ENCODE measurements at places on chromosomes 12 and 14.

GRCh38 chr12:94670898-94671297 is 20.5 kb upstream of the TMCC3 start:
- no peak for DNase-seq

- DNase-seq, result no peak
These were observed 19.1 kb upstream of the PGF start for GRCh38 chr14:74974364-74975058.

- peak; percentile 3 for DNase-seq
These were observed 18.7 kb downstream of the NOS1 start for GRCh38 chr12:117342682-117343081.

DNA sequence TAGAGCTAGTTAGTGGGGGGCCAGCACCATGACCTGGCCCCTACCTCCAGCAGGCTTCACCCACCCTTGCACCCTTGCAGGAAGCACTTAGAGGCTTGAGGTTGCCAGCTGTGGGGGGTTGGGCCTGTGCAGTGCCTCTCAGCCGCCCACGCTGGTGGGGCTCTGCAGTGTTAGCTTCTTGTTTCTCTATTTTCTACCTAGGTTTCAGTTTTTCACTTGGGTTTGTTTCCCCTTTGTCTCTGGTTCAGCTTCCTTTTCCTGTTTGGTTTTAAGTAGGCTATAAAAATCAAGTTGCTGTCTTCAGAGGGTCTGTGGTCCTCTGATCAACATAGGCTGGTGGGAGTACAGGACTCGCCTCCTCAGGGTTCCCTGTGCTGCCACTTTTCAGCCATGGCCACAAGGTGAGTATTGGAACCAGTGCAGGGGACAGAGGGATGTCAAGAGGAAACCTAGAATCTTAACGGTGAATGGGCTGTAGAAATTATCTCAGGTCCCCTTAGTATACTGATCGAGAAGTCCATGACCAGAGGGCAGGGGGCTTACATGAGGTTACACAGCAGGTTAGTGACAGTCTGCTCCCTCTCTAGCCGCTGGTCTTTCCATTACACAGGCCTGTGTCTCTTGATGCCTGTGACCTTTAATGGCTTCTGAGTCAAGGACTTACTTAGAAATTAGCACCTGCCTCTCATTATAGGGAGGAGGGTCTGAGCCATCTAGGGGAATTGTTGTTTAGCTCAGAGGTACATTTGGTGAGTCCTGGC is at the start of gene EVL:
Gene EVL (plus strand): TSS at position 312 of the 761 bp plus-strand sequence. CDS start 79 bp downstream, at position 391.
- no peak for DNase-seq

DNA sequence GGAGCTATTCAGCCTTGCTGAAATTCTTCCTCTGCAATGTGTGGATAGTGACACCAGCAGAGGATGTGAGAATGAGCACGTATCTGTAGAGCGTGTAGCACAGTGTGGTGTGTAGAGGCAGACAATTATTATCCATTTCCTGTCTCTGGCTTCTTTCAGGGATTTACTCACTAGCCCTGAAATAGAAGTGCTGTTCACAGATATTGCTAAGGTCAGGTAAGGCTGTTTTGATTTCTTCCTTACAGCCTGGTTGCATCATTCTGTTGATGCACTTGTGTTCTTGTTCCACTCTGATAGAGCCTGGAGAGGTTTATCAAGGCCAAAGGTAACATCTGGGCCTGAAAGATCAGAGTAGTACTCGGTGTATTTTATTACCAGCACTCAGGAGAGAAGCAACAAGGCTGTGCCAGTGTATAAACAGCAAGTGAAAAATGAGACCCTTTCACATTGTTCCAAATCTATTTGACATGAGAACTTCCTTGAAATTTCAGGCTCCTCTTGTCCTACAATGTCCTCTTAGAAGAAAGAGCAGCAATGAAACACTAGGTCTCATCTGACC is 16.7 kb downstream of the ARG2 start:
- DNase-seq, result peak; percentile 60

DNA sequence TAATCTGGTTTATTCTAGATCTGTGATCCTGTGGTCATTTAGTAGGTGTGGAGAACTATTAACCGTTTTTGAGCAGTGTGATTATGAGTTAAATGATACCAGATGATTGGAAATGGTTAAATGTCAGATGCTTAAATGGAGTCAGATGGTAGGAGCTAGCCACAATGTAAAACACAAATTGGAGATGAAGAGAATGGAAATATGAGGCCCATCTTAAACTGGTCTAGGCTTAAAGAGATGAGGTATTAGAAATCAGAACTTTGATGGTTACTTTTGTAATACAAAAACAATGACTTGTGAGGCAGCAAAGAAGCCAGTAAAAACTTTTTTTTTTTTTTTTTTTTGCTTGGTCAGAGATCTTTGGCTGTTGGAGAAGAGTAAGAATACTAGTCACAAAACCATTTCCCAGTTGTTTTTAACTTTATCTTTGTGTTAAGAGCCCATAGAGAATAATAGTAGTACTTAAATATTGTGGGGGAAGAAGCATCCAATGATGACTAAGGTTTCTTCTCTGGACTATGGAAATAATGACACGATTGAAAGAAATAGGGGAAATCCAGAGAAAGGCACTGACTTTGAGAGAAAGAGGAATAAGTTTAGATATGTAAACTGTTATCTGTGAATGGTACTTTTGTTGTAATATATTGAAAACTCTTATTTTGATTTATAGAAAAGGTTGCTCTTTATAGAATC is 95.9 kb downstream of the WNK1 start:
- no peak for DNase-seq

DNA sequence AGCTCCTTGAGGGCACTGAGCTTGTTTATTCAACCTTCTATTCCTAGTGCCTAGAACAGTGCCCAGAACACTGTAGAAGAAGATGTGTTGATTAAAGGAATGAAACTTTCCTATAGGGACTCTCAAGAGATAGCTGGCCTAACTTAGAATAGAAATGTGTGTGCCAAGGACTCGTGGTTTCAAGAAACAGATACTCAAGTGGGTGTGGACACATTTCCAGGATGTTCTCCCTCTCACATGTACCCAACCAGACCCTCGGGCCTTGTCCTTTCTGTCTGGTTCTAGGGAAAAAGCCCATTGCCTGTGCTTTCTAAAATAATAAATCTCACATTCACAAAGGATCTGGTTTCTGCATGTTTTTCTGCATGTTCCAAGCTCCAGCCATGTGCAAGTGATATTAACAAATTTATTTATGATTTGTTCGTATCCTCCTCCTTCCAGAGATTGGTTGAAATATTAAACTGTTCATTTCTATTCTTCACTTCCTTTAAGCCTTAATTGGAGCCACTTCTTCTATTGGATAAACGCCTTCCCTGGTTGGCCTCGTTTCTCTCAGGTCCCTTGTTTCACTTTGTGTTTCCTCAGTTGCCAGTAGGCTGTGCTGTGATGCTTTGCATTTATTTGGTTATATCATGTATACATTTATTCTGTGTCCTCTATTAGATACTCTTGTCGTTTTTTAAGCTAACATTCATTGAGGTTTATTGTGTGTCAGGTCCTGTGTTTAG is 89.8 kb downstream of the CRADD start:
- peak; percentile 10 for DNase-seq

DNA sequence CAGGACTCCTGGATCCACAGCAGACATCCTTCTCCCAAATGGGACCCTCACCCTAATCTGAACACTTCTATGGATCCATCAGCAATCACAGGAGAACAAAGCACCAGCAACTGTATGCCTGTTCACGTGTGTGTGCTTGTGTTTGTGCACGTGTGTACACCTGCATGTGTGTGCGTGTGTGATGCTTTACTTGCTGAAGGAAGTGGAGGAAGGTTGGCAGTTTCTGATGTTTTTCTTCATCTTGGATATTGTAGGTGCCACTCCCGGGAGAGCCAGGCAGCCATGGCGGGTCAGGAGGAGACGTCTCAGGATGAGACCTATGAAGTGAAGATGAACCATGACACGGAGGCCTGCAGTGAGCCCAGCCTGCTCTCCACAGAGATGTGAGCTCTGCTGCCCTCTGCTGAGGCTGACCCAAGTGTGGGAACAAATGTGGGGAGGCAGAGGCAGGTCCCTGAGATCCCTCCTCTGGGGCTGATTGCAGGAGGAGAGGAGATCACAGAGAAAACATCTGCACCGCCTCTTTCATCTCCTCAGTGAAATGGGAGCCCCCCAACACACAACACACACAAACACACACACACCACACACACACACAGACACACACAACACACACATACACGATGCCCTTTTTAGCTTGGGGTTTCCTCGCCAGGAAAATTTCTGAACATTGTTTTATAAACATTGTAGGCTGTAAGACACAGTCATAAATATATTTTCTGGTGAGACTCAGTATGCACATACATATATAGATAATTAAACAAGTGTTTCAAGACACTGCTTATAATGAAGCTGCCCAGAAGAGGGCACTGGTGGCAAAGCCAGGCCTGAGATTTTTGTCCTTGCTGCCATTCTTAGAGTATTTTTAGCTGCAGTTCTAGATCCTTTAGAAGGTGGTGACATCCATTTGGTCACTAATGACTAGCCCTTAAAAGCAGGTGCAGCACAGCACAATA is 112.2 kb upstream of the FKBP4 start:
- DNase-seq, result peak; percentile 27

GRCh38 chr12:99983456-99984258 is 1.1 kb downstream of the ANKS1B start:
- no peak for DNase-seq

DNA sequence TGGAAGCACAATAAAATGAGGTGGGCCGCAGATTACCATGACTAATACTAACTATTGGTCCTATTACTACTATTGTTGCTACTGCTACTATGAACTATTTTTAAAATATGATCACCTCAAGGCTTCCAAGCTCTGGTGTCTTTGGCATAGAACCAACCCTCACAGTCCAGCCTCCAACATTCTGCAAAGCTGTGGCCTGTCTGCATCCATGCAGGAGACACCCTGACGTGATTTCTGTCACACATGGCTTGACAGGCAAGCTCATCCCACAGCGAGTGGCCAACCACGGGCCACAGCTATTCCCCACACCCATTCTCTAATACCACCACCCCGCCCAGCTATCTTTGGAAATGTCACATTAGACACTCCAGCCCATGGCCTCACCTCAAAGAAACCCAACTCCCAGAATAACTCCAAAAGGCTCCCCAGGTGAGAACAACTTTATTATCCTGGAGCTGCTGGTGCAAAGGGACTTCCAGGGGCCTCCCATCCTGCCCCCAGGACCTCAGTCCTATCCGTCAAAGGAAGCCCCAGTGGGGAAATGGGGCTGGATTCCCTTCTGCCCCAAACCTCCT is 14.4 kb downstream of the ISCU start:
- peak; percentile 16 for DNase-seq

GRCh38 chr14:90717916-90718315 is 98.3 kb downstream of the TTC7B start:
- DNase-seq, result no peak

DNA sequence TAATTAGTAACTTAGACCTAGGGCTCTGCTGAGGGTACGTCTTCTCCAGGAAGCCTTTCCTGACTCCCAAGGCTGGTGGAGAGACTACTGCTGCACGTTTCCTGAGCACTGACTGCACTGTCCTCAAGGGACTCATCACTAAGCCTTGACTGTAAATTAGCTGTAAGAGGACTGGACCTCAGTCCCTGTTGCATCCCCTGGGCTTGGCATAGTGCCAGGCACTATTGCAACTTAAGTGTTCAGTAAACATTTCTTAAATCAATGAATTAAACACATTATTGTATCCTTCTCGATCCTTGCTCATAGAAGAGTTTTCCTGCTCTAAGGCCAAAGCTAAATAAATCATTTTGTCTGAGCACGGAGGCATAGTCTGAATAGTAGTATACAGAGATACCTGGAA is 31.9 kb upstream of the IFNG-AS1 start:
- no peak for DNase-seq

- DNase-seq, result no peak
These were observed 30.0 kb downstream of the ELK3 start for GRCh38 chr12:96224219-96224615.

Measured in kidney glomerular epithelial cell (primary cell).